ENCODE measurements at places on chromosomes 1 and 21.

- DNase-seq: no peak
Observed at GRCh38 chr1:234892642-234893041, 236.0 kb downstream of the TOMM20 start.

DNA sequence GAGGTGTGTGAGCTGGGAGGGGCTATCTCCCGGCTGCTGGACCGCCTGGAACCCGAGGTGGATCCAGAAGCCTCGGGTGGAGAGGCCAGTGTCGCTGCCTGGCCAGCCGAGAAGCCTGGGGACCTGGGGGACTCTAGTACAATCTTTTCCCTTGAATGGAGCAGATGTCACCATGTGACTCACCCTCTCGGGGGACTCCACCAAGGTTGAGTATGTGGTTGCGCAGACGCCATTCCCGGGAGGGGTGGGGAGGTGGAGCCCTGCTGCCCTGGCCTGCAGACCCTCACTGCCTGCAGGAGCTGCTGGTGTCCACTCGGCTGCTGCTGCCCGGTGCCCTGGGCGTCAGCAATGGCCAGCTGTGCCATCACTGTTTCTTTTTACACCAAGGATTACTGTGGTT is 40.3 kb downstream of the TP73 start:
- DNase-seq: no peak

- DNase-seq: no peak
Observed at GRCh38 chr1:25073640-25074270, 143.7 kb upstream of the RUNX3 start.

DNA sequence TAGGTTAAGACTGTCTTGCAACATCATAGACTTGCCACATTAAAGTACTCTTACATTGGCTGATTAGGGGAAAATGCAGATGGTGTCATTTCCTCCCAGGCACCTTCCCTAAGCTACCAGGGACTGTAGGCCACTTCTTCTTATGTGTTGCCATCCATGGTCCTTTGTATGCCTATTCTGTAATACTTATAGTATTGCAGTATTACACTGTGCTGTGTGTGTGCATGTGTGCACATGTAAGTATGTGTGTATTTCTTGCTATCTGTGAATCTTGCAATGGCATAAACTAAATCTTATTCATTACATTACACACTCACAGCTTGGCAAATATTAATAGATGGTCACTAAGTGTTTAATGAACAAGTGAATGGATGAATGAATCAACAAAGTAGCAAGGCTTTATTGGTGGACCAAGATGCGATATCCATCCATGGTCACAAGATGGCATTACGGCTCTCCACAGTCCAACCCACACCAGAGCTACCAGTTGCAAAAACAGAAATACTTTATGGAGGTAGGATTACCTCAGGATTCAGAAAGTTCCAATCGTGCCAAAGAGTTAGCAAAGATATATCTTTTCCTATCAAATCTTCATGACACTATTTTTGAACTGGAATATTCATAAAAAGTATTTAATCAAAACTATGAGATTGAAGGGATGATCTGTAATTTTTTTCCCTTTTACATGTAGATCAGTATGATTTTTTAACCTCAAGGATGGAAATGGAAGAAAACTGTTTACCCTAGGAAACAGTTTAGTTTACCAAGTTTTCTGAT is 160.2 kb downstream of the DENND1B start:
- no peak for DNase-seq

GRCh38 chr1:91513160-91513559 is 12.5 kb downstream of the CDC7 start:
- no peak for DNase-seq

DNA sequence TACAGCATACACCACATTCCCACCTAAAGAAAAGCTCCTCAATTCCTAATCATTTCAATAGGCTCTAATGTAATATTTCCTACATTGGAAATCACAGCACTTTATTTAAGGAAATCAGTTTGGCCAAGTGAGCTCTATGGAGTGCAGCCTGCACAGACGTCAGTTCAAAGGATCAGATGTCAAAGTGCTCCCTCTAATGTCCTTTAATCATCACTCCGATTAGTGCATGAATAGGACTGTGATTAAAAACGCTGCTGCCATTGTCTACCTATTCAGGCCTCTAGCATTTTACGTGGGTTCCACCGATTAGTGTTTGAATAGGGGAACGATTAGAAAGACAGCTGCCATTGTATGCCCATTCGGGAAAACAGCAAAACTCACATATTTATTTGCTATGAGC is 50.2 kb downstream of the DPYD start:
- no peak for DNase-seq

- no peak for DNase-seq
Observed at GRCh38 chr1:50697440-50698421, 262.3 kb downstream of the FAF1 start.

GRCh38 chr1:95027046-95027445 is 45.7 kb downstream of the ALG14 start:
- DNase-seq: no peak

GRCh38 chr1:157133426-157133825 is 4.8 kb downstream of the ETV3 start:
- no peak for DNase-seq

DNA sequence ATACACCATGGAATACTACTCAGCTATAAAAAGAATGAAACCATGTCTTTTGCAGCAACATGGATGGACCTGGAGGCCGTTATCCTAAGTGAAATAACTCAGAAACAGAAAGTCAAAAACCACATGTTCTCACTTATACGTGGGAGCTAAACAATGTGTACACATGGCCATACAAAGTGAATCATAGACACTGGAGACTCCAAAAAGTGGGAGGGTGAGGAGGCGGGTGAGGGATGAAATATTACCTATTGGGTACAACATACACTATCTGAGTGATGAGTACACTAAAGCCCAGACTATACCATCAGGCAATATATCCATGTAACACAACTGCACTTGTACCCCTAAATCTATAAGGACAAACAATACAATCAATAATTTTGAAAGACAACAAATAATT is 39.5 kb upstream of the FAM20B start:
- DNase-seq: no peak

DNA sequence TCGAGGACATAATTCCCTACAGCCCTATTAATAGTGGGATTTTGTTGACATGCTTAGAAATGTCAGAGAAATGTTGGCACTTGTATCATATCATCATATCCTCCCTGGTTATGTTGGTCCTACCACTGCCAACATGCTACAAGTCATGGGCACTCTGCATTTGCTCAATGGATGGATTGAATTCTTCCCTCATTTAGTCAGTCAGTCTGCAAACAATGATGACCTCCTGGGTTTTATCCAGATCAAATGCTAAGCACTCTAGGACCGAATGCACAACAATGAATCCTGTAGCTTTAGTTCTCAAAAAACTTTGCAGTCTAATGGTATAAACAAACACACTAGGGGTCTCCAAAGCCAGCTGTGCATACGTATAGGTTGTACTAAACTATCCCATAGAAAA is 357.2 kb upstream of the DPYD start:
- no peak for DNase-seq

DNA sequence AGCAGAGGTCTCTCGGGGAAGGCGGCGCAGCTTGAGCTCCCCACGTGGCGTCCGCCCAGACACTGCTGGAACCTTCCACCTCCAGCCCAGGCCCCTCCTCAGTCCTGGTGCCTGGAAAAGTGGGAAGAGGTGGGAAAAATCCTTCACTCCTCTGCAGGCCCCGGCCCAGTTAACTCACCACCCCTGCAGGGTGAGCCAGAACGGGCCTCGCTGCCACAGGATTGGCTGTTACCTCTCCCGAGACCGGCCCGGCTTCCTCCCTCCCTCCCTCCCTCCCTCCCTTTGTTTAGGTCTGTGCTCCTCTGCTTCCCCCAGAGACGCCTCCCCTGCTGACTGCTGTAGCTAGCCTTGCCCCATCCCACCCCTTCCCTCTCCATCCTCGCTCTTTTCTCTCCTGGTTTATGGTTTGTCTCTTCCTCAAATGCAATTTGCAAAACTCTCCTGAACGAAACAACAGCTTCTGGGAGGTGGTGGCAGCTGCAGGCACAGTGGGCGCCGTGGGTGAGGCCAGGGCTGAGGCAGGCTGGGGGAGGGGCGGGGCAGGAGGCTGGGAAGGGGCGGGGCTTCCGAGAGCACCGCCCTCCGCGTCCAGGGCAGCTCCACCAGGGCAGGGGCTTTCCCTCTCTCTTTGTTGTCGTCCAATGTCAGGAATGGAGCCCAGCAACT is 6.5 kb downstream of the CAPN9 start:
- no peak for DNase-seq

DNA sequence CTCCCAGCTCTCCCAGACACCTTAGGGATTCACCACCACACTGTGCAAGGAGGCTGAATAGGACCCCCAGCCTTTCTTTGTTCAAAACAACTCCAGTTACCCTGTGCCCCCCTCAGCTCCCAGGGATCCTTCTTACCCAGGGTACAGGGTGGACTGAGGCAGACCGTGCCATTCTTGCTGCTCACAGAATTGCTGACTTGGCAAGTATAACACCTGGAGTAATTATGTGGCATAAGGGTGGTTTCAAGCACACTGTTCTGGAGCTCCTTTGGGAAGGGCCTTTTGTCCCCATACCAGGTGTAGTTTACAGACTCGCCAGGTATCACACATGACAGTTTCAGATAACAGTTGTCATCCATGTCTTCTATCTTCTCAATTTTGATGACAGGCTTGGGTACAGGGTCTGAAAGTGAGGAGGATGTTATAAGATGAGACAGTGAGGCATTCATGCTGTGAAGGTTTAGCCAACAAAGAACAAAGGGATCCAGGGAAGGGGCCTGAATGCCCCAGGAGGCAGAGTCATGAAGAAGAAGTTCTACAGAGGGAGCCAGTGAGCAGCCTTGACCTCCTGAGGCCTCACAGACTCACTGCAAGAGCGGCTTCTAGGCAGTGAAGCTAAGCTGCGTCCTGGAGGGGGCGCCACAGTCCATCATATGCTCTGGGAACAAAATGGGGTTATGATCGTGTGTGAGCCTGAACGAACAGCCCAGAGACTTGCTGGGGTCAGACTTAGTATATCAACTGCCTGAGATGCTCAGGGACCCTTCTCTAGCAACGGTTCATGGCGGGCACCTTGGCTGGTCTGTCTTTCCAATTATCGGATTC is 30.3 kb downstream of the CD48 start:
- peak; percentile 81 for DNase-seq

GRCh38 chr1:174964261-174964971 is 35.3 kb upstream of the CACYBP start:
- no peak for DNase-seq

GRCh38 chr1:165898837-165899236 is 71.4 kb downstream of the UCK2 start:
- no peak for DNase-seq

DNA sequence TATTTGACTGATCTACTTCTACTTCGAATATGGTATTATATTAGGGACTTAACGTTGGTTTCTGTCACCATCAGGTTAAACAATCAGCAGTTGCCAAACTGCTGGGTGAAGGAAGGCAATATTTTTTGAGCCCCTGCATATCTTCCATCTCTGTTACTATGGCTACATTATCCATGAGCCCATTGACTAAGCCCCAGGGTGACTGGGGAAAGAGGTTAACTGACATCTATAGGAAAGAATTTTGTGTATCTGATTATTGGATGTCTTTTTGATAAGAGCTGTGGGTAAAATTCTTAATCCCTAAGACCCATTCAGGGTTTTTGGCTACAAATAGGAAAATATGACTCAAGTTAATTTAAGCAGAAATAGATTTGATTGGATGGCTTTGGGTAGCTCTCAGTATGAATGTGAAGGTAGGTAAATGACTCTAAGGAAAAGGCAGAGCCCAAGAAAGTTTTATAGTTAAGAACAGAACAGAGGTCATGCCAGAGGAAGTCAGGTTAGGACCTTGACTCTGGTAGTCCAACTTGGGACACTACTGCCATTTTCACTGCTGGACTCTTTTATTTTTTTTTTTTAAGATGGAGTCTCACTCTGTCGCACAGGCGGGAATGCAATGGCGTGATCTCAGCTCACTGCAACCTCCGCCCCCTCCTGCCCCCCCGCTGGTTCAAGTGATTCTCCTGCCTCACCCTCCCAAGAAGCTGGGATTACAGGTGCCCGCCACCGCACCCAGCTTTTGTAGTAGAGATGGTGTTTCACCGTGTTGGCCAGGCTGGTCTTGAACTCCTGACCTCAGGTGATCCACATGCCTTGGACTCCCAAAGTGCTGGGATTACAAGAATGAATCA is 8.9 kb upstream of the XPR1 start:
- DNase-seq: no peak

- DNase-seq: peak; percentile 10
Observed at GRCh38 chr1:178725466-178726086, 532 bp downstream of the RALGPS2 start.

DNA sequence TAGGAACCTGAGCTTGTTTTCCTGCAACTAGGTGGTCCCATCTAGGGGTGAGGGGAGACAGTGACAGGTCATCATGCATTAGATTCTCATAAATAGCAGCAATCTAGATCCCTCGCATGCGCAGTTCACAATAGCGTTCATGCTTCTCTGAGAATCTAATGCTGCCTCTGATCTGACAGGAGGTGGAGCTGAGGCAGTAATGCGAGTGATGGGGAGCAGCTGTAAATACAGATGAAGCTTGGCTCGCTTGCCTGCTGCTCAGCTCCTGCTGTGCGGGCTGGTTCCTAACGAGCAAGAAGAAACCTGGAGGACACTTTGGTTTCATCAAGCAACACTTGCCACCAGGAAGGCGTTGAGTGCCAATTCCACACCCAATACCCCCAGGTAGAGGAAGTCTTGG is 95.1 kb upstream of the OLIG2 start:
- no peak for DNase-seq

DNA sequence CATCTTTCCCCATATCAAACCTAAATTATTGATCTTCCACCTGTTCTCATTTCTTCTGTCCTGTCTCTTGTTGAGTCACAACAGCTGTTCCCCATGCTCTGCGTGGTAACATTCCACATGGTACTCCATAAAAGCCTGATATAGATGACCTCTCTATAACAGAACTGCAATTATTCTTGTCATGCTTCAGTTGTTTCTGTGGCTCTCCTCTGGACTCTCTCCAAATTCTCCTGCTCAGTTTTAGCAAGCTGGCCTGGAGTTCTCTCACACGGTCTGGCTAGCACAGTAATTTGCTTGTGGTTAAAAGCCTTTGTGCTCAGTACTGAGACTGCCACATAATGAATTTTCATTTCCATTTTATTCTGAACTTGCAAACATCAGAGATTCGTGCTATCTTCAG is 10.6 kb upstream of the LRRC39 start:
- no peak for DNase-seq

- DNase-seq: peak; percentile 79
Observed at GRCh38 chr1:110209715-110210603, at the start of gene KCNC4. KCNC4 (plus strand) TSS chr1:110210314; CDS start chr1:110211500, 1,186 bp downstream.

- DNase-seq: no peak
Observed at GRCh38 chr1:162396201-162396906, 14.8 kb downstream of the C1orf226 start.

GRCh38 chr1:154714638-154715037 is 106.7 kb upstream of the ADAR start:
- DNase-seq: no peak

DNA sequence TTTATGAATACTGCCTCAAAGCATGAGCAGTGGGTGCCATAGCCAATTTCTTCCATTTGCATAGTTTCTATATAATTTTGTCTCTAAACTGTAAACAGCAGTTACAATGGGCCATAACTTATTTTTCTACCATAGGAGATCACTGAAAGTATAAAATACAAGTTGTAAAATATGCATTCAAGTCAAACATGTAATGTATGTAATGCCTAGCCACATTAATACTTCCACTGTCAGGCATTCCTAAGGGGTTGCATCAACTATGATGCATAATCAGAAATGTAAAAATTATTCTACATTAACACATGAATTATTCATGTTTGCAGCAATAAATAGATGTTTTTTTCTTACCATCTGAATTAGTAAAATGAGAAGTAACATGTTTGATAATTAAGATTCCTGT is 560.3 kb upstream of the ZP4 start:
- DNase-seq: no peak

All from stimulated activated CD4-positive, alpha-beta T cell treated with anti-CD3 and anti-CD28 coated beads, TNF-alpha, amount 100 ng/mL, for 1 hour (primary cell).